Stimulated activated CD4-positive, alpha-beta T cell treated with anti-CD3 and anti-CD28 coated beads, Interleukin-2, amount 100 ng/mL, for 48 hours (primary cell): ENCODE measurements at places on chromosomes 12 and 14.

DNA sequence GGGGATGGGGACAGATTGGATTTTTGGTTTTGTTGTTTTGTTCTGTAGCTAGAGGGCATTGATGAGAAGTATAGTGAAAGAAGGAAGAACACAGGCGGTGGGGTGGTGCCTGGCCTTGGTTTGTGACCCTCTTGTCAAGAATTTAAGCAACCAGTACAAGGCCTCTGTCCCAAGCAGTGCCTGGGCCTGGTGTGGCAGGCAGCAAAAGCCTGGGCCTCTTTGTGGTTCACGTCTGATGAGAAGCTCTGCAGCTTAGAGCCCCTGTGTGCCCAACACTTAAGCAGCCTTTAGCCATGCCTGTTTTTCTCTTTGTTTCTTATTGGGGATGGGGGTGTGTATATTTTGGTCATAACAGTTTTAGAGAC is 98.0 kb downstream of the PPP2R5C start:
- DNase-seq, result no peak

- DNase-seq, result no peak
Measured at GRCh38 chr12:108447168-108447832, 67.8 kb upstream of the FICD start.

- no peak for DNase-seq
Measured at GRCh38 chr12:3101309-3102024, 24.3 kb downstream of the TSPAN9 start.

DNA sequence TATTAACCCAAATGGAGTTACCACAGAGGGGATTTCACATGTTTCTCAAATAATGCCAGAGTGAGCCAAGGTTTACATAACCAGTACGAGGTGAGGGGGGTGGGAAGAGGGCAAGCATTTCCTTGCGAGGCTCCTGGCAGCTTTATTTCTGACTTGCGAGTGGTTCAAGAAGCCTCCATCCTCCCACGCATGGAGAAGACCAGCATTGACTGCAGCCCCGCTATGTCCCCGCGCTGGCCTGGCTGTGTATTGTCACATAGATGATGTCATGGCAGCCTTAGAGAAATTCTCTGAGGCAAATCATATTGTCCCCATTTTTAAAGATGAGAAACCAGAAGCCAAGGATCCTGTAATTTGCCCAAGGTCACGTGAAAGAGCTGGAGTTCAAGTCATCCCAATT is 188.2 kb downstream of the CACNA1C start:
- DNase-seq, result no peak

- DNase-seq, result no peak
Measured at GRCh38 chr12:107511292-107511691, 174.3 kb upstream of the PWP1 start.

DNA sequence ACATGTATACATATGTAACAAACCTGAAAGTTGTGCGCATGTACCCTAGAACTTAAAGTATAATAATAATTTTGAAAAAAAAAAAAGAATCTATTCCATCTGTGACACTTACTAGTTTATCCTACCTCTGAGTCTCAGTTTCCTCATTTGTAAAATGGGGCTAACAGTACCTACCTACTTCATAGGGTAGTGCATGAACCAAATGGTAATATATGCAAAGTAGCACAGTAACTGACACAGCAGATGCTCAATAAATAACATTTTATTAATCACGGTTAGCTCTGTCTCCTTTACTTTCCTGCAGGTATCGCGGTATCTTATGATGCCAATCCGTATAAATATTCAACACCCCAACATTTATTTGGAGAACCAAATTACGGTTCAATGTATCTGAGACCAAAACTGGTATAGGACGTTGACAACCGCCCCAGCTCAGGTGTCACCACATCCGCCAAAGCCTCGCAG is 703 bp downstream of the TMED10 start:
- no peak for DNase-seq

- DNase-seq, result peak; percentile 48
Measured at GRCh38 chr12:2783936-2784600, 10.7 kb upstream of the FKBP4 start.

GRCh38 chr12:105943525-105943924 is 195.2 kb downstream of the NUAK1 start:
- DNase-seq, result no peak

DNA sequence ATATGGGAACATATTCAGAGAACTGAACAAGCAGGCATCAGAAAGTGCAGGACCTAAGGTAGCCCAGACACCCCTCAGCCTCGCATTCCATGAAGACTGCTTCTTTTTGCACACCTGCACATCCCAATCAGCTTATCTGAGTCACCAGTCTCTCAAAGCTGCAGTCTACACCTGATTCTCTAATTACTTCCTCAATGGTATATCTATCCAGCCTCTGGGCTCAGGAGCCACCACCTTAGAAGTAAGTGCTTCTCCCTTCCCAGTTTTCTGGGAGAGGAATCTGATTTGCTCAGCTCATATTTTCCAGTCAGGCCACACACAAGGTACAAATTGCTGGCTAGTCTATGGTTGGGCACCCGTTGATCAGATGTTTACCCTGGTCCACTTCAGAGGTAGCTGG is 21.7 kb downstream of the TC2N start:
- no peak for DNase-seq

- no peak for DNase-seq
Measured at GRCh38 chr12:27180906-27181505, 63.1 kb upstream of the STK38L start.
